ENCODE measurements at places on chromosomes 2 and 18. TPM values are rescaled to one million over a fixed set of nuclear protein-coding genes. Genes with fewer than 3 reads are reported as not detected.

CRACDL gene
- total RNA-seq, result 2.2 TPM

NAT8 gene
- total RNA-seq, result not detected

ANKRD30B gene
- under 0.01 TPM for total RNA-seq

PKDCC gene
- total RNA-seq, result 1.5 TPM

AGXT gene
- total RNA-seq, result not detected

EVX2 gene
- not detected for total RNA-seq

DNA sequence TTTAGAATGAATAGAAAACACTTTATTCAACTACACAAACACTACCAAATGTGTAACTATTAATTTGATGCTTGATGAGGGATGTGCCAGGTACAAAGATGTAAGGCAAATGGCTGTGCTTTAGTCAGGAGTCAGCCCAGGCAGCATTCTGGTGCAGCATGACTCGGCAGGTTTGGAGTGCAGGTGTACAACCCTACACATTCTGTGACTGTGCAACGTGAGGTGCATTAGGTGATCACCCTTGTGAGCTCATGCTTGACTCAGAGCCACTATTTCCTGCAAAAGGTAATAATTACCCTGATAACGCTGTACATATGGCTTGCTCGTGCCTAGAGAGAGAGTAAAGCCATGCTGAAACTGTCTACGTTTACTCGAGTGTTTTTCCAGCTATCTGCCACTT is 288.7 kb upstream of the DSEL start:
- DNase-seq, result no peak

- peak; percentile 17 for DNase-seq
Observed at GRCh38 chr2:102301867-102302362, 9.4 kb upstream of the IL1RL1 start.

GRCh38 chr2:138086576-138086975 is 122.3 kb downstream of the HNMT start:
- no peak for DNase-seq

DNA sequence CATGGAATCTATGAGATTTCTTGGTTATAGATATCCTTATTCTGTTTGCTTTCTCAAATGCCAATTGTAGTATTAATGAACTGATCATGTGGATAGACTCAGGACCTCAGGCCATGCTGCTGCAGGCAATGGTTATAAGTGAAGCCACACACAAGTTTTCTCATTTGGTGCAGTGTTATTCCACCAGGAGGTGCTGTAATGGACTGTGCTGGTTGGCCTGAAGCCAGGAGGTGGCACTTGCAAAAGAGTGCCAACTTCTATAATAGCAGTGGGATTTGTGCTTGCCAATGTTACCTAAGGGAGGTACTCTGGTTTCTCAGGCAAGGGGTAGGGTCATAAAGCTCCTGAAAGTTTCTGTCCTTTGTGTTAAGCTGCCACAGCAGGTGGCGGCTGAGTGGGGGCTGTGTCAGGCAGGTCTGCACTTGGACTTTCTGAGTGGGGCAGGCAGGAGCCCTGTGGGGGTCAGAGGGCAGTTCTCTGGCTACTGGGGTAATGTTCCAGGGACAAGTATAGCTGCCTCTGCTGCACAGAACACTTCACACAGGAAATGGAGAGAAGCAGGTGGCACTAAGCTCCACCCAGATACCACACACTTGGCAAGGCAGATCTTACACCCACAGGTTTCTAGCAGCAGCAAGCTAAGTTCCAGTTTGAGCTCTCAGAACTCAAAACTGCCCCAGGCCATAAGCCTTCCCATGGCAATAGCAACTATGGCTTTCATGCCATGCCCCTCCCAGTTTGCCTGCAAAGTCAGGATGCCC is 352.6 kb upstream of the CWC22 start:
- peak; percentile 2 for DNase-seq

GRCh38 chr18:46917803-46918600 is 600 bp downstream of the KATNAL2 start:
- no peak for DNase-seq

- DNase-seq, result peak; percentile 28
Observed at GRCh38 chr2:45171136-45171501, 161.9 kb upstream of the SIX2 start.

DNA sequence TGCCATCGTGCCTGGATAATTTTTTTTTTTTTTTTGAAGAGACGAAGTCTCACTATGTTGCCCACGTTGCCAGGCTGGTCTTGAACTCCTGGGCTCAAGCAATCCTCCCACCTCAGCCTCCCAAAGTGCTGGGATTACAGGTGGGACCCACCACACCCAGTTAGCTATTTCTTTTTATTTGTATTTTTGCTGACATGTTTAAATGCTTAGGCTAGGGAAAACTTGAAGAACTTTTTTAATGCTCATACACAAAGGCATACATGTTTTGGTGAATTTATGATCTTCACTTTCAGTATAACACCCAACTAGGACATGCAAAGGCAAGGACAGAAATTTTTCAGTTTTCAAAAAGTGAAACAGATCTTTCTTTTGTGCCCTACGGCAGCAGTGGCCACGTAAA is 9.9 kb downstream of the L3MBTL4 start:
- DNase-seq, result no peak

- no peak for DNase-seq
Observed at GRCh38 chr18:452816-453215, 47.7 kb downstream of the COLEC12 start.

GRCh38 chr2:113213061-113213930 is 39.5 kb downstream of the PSD4 start:
- DNase-seq, result no peak

DNA sequence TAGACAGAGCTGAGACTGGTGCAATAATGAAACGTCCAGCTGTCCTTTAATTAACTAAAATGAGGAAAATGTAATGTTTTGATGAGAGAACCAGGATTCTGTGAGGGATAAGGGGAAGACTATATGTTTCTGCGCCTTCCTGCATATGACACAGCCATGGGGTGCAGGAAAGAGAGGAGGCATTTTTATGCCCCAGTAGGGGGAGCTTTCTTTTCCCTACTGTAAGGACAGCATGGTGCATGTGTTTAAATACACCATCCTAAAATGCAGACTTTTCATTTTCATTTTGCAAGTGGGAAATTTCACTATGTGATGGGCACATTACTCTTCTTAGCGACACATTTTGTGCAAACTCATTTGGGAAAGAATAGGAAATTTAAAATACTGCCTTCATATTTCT is 446.1 kb downstream of the ARHGAP15 start:
- DNase-seq, result no peak

DNA sequence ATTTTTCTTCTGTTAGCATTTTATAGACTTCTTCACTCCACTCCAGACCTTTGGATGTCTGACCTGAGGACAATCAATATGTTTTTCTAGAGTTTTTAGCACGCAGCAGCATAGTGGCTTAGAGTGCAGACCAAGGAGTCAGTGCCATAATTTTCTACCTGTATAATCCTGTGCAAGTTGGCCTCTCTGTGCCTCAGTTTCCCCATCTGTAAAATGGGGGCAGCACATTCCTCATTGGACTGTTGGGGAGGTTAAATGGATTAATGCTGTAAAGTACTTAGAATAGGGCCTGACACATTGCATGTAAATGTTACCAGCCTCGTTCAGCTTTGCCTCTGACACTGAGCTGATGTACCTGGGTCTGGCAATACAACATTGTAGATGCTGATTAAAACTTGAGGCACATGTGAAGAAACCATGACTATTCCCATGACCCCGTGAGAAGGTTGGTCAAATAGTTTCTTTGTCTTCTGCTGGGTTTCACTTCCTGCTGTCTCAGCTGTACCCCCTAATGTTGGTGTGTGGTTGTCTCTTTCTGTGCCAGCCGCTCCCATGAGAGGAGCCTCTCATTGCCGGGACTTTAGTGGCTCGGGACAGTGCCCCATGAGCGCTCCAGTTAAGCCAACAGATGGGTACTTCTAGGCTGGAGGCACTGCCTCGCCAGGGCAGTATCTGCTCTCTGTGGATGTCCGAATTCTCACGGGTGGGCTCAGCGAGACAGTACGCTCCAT is 125.3 kb downstream of the SH3RF3 start:
- DNase-seq, result no peak

DNA sequence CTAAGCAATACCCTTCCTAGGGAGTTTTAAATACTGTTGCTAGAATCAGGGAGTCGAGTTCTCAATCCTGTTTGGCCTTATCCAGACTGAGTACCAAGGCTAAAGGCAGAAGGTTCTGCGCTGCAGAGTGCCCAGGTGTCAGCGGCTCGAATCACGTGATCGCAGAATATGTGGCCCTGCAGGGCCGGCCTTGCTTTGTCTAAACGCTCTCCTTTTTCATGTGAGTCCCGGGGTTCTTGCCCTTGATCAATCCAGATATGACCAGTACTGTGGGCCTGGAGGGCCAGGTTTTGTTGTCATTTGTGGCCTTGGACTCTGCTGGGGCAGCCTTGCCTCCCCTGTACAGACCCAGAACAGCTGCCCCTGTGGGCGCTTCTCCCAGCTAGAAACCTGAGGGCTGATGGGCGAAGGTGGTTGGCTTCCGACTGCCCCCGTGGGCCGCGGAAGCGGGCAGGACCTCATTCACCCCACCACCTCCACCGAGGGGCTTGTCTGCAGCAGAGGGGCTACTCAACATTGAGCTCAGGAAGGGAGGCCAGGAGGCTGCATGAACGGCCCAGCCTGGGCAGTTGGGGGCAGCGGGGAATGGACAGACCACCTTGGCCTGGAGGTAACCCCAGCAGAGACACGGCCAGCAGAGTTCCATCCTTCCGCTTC is 225.0 kb downstream of the ALPK2 start:
- no peak for DNase-seq

- peak; percentile 34 for DNase-seq
Observed at GRCh38 chr2:86297382-86298147, 39.9 kb downstream of the REEP1 start.

DNA sequence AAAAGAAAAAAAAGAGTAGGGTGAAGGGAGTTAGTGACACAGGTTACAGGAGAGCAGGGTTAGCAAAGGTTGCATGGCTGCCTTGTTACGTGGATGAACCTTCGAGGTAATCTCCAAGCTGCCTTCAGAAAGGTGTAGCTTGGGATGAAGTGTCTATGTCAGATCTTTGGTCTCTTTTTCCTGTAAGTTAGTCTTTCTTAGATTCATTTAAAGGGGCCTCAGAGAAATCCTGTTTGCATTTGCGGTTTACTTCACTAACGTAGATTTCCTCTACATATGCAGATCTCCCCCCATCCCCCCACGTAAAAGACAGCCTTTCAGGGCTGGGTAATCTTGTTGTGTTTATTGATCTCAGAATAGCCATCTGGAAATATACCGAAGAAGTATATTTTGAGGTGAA is 83.7 kb downstream of the MTA3 start:
- DNase-seq, result no peak

- DNase-seq, result no peak
Observed at GRCh38 chr2:134582547-134582899, 136.3 kb downstream of the TMEM163 start.

DNA sequence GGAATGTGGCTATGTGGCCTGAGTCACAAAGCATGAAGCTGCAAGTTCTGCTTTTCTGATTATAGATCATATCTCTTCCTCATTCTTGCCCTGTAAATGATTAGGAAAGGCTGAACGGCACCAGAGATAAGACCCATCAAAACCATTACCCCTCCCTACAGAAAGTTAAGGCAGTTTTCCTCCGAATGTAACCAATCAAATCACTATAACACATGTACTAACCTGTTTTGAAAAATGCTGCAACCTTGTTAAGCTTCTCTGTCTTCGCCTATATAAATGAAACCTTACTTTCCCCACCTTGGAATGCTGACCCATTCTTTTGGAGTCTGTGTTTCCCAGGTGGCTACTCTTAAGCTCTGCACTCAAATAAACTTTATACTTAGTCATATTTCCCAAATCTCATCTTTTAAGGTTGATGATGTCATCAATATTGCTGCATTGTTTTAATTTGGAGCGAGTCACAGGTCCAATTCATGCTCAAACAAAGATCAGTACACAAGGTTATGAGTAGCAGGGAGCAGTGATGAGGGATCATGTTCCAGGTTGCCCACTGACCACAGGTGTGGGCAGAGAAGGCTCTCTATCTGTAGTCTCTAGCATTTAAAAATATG is 662.3 kb downstream of the IRS1 start:
- no peak for DNase-seq

Data from lung microvascular endothelial cell (primary cell).